ENCODE measurements at places on chromosomes 5 and 9. TPM values are rescaled to one million over a fixed set of nuclear protein-coding genes. Genes with fewer than 3 reads are reported as not detected.

Gene RBM18
- 12.6 TPM for total RNA-seq

Gene CYLC2
- total RNA-seq = not detected

Gene TSSK1B
- total RNA-seq = 0.46 TPM

Gene TCOF1
- 17.8 TPM for total RNA-seq

Gene TAF1L
- under 0.01 TPM for total RNA-seq

Gene NRG2
- total RNA-seq = 0.98 TPM
